Stimulated activated CD8-positive, alpha-beta memory T cell treated with anti-CD3 and anti-CD28 coated beads, Interleukin-15, amount 100 ng/mL, for 4 hours (primary cell): ENCODE measurements at places on chromosomes 5 and 9.

DNA sequence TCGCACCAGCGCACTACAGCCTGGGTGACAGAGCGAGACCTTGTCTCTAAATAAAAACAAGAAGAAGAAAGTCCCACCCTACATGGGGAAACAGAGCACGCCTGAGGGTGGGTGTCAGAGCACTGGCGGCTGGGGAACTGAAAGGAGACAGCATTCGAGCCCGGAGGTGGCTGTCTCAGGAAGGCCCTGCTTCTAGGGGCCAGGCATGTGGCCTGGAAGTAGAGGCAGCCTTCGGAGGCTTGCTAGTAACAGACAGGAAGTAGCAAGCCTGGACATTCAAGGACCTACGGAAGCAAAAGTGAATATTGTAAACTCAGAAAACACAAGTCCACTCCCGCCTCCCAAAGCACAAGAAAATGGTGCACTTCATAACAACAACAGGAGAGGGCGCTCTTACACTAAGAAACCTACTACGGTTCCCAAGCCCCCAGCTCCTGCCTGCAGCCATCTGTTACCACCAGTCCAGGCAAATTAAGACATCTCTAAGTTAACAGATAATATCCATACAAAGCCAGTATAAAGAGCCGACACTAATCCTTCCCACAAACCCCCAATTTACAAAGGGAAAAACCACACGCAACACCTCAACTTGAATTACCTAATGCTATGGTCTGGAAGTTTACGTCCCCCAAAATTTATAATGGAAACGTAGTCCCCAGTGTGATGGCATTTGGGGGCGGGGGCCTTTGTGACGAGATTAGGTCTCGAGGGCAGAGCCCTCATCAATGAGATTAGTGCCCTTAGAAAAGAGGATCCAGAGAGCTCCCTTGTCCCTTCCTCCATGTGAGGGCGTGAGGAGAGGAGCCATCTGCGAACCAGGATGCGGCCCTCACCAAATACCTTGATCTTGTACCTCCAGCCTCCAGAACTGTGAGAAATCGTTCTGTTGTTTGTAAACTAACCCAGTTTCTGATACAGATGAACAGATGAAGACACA lies 7.7 kb downstream of the RASGEF1C start:
- DNase-seq = no peak

GRCh38 chr5:126778675-126779403 lies 1.9 kb downstream of the LMNB1 start:
- DNase-seq = no peak

GRCh38 chr9:108783326-108783725 lies 72.5 kb downstream of the ACTL7B start:
- DNase-seq = no peak

DNA sequence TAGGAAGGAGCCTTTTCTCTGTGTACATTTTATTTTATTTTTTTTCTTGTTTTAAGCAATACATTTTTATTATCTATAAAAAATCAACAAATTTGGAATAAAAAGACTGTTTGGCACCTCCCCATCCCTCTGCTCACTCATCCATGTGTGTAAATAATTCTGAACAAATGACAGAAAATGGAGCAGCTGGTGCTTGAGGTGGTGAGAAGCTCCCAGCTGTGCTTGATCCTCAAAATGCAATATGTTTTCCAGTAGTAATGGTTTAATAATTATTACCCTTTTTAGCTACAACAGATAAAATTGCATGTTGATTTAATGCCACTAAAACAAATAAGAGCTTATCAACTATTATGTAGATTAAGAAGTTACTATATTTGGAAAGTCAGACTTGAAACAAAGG lies 132.5 kb downstream of the CDH18 start:
- no peak for DNase-seq

DNA sequence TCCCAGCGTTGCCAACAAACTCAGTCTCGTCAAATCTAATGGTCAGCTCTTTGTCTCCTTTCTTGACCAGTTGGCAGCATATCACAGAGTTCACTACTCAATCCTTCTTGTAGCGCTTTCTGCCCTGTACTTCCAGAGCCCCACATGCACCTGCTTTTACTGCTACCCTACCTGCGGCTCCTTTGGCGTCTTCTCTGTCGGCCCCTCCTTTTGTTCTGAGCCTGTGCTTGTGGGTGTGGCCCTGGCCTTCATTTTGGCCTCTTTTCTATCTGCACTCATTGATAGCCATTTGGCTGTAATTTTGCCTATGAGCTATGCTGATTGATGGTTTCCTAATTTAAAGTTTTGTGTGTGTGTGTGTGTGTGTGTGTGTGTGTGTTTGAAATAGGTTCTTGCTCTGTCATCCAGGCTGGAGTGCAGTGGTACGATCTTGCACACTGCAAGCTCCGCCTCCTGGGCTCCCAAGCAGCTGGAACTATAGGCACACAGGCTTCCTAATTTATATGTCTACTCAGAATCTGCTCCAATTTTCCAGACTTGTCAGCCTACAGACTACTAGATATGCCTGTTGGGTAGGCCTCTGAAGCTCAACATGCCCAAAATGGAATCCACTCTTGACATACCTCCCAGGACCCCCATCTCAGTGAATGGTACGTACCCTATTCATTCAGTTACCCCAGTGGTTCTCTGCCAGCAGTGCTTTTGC lies 32.3 kb downstream of the ARPC5L start:
- DNase-seq = no peak

DNA sequence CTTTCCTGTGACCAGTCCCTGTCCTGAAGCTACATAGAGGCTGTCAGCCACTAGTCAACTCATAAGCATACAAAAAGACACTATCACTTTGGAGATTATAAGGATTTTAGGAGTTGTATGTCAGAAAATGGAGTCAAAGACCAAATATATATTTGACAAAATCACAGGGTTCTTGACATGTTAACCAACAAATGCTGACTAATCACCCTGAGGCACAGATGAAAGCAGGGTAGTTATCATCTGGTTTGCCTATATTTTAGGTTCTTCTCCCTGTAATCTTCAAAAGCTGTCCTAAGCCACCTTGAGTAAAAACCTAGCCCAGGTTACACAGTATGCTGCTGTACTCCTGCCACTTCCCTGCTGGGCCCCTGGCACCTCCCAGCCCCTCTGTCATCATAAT lies 64.7 kb upstream of the ERCC6L2 start:
- DNase-seq = no peak

- DNase-seq = no peak
Measured at GRCh38 chr5:160450164-160450932, 28.7 kb downstream of the PTTG1 start.

- DNase-seq = peak; percentile 1
Measured at GRCh38 chr9:93237540-93237939, 53.6 kb downstream of the WNK2 start.

- no peak for DNase-seq
Measured at GRCh38 chr5:88883059-88883835, at the start of gene MEF2C. Gene MEF2C, minus strand, starts transcription at chr5:88883184. Its CDS starts 59,396 bp downstream, at chr5:88823788.

- DNase-seq = no peak
Measured at GRCh38 chr5:149217803-149218155, 53.9 kb upstream of the AFAP1L1 start.

GRCh38 chr5:172554562-172554961 lies 86.5 kb upstream of the NEURL1B start:
- DNase-seq = no peak

- no peak for DNase-seq
Measured at GRCh38 chr5:147965715-147966114, 59.4 kb upstream of the C5orf46 start.

- no peak for DNase-seq
Measured at GRCh38 chr5:132476876-132477781, 13.4 kb downstream of the IRF1 start.

DNA sequence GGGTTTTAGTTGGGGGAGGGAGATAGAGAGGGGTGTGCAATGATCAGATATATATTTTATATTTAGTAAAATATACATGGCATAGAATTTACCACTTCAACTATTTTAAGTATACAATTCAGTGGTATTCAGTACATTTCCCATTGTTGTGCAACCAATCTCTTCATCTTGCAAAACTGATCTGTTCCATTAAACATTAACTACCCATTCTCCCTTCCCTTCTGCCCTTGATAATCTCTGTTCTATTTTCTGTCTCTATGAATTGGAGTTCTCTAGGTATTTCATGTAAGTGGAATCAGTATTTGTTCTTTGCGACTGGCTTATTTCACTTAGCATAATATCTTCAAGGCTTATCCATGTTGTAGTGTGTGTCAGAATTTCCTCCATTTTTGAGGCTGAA lies 38.6 kb downstream of the TGFBI start:
- DNase-seq = no peak

DNA sequence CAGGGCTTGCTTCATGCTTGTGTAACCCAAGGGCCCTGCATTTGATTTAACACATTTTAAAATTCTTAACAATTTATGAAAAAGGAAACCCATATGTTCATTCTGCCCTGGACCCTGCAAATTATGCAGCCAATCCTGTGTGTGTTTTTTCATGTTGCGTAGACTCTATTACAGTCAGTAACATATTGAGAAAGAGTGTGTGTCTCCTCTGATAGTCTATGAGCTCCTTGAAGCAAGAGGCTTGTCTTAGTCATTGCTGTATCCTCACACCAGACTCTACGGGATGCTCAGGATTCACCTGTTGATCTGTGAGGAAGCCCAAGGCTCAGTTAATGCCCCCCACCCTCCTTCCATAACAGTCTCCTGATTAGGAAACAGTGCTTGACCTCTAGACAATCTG lies 177.3 kb upstream of the DMAC1 start:
- DNase-seq = no peak

GRCh38 chr9:89850153-89850552 lies 245.3 kb downstream of the GADD45G start:
- DNase-seq = no peak

- DNase-seq = no peak
Measured at GRCh38 chr9:16032799-16033198, 480.0 kb downstream of the CCDC171 start.

GRCh38 chr5:113294311-113295110 lies 140.3 kb downstream of the TSSK1B start:
- peak; percentile 51 for DNase-seq

DNA sequence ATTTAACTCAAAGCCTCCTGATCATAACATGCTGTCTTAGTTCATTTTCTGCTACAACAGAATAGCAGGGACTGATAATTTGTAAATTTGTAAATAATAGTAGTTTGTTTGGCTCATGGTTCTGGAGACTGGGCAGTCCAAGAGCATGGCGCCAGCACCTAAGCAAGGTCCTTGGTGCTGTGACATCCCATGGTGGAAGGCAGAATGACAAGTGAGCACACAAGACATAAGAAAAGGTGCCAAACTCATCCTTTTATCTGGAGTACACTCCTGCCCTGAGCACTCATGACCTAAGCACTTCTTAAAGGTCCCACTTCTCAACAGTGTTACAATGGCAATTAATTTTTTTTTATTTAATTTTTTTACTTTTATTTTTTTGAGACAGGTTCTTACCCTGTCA lies 16.1 kb downstream of the UBE2B start:
- DNase-seq = no peak

DNA sequence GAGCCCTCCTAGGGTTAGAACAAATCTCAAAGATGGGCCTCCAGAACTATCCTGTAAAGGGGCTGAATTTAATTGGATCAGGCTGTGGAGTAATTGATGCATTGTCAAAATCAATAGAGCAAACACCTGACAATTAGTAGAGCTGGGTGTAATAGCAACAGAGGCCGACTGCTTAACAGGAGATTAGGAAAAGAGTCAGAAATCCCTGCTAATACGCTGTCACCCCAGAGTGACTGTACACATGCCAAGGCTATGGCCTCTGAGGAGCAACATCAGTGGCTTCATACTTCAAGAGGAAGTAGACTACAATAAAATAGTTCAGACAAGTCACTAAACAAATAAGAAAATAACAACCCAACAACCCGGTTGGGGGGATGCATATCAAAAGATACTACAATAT lies 18.7 kb upstream of the GRPEL2 start:
- no peak for DNase-seq

GRCh38 chr9:131704141-131704983 lies 35.5 kb downstream of the RAPGEF1 start:
- no peak for DNase-seq

GRCh38 chr9:107249131-107249533 lies 33.9 kb upstream of the RAD23B start:
- no peak for DNase-seq

DNA sequence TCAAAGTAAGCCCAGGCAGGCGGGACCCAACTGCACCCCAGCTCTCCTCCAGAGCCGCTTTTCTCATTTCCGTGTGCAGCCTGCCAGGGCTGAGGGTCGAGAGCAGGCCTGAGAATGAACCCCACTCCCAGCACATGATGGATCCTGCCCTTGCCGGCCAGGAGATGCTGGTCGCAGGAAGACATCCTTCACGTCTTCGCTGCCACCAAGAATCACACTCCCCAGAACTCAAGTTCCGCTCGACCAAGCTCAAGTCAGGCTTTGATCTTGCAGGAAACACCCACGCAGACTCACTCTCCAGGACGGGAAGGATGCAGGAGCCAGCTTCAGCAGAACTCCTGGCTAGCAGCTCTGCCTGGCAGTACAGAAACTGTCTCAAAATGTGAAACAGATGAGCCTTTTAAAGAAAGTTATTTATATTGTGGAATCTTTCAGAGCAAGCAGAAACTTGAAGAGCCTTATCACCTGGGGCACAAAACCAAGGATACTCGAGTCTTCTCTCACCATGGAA lies 102.4 kb downstream of the ROR2 start:
- DNase-seq = no peak

DNA sequence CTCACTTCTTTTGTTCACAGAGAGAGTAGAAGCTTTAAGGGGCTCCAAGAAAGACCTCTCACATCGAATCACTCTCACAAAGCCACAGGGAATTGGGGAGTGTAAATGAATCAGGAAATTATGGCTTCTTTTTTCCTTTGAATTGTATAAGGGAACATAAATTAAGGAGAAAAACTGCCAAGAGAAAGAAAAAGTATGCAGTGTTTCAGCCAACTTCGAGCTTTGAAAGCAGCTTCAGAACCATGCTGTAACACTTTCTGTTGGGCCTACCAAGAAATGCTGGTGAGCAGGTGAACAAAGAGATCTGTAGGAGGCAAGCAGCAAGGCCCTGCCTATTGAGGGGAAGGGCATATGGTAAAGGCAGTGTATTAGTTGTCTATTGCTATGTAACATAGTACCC lies 33.4 kb upstream of the CTNNA1 start:
- no peak for DNase-seq
